Stomach (tissue), 19 donors: ENCODE measurements at places on chromosomes 6 and 20. TPM values are rescaled to one million over a fixed set of nuclear protein-coding genes. Genes with fewer than 3 reads are reported as not detected.

Gene SLC13A3
- 0.62 TPM for polyA plus RNA-seq

Gene SIRPG
- not detected for polyA plus RNA-seq

Gene GNAS-AS1
- polyA plus RNA-seq = not detected

- H3K4me3 ChIP-seq = no peak overlapping the region
- peaks cover 10% of the 10 kb centered on the region for H3K4me1 ChIP-seq
- no peak for DNase-seq
- no peaks in the 10 kb centered on the region for H3K36me3 ChIP-seq
- no peak overlapping the region for H3K27ac ChIP-seq
Measured at GRCh38 chr6:105815661-105816555, 270.2 kb upstream of the PRDM1 start.

GRCh38 chr6:158158123-158158522 lies 9.9 kb downstream of the SERAC1 start:
- H3K27me3 ChIP-seq = no peaks in the 10 kb centered on the region
- no peaks in the 10 kb centered on the region for H3K36me3 ChIP-seq
- H3K4me1 ChIP-seq = no peaks in the 10 kb centered on the region
- no peak overlapping the region for H3K4me3 ChIP-seq

DNA sequence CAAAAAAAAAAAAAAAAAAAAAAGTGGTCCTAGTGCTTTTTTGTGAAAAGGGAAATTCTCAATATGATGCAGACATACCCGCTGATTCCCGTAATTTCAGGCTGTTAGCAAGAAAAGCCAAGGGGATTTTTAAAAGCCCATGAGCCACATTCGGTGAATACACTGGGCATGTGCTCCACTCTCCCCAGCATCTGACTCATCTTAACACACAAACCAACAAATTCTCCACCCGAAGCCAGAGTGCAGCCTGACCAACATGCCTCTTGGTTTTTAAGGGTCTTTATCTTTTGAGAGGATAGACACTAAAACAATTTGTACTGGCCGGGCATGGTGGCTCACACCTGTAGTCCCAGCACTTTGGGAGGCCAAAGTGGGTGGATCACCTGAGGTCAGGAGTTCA lies 45.5 kb upstream of the CD83 start:
- no peak overlapping the region for H3K4me3 ChIP-seq
- H3K36me3 ChIP-seq = no peaks in the 10 kb centered on the region
- DNase-seq = no peak

DNA sequence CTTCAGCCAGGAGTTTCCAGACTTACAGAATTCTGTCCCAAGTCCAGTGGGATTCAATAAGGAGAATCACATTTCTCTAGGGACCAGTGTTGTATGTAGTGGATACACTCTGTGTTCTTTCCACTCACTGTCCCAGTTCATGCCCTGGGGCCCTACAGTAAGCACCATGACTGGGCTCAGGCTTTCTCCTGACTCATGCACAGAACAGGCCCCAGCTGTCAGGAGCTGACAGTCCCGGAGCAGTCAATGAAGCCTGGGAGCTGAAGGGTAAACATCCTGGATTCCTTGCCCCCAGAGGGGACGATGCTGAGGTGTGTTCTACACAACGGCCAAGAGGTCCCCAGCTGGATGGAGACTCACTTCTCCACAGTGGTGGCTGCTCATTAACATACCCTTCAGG lies 40.2 kb upstream of the LRFN2 start:
- no peak overlapping the region for H3K27ac ChIP-seq
- H3K4me1 ChIP-seq = no peaks in the 10 kb centered on the region
- H3K36me3 ChIP-seq = no peaks in the 10 kb centered on the region
- no peaks in the 10 kb centered on the region for H3K27me3 ChIP-seq

GRCh38 chr6:65098349-65098748 lies 608.7 kb downstream of the EYS start:
- H3K4me3 ChIP-seq = no peak overlapping the region
- H3K27ac ChIP-seq = no peak overlapping the region
- no peaks in the 10 kb centered on the region for H3K4me1 ChIP-seq

DNA sequence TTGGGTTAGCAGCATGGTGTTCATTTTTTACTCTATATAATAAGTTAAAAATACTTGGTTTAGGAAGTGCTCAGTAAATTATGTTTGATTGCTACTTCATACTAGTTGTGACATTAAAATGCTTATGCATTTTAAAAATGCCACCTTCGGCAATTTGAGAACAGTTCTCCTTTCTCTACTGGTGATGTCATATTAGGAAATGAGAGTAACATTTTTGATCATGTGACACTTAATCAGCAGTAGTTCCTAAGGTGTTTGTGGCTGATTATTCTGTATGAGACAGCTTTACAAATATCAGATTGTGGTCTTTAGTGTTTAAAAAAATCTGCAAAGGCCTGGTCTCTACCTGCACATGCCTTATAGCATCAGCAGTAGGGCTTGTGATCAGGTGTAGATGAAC lies 4.4 kb downstream of the GZF1 start:
- H3K36me3 ChIP-seq = peaks cover 48% of the 10 kb centered on the region
- no peak overlapping the region for H3K4me3 ChIP-seq
- DNase-seq = no peak
- peaks cover 21% of the 10 kb centered on the region for H3K4me1 ChIP-seq
